H1 (cell line): ENCODE measurements at places on chromosomes 2 and 18. TPM values are rescaled to one million over a fixed set of nuclear protein-coding genes. Genes with fewer than 3 reads are reported as not detected.

IL36G gene
- total RNA-seq = not detected in 2 replicates

NRP2 gene
- total RNA-seq = 36.9 and 37.8 TPM in 2 replicates

DNA sequence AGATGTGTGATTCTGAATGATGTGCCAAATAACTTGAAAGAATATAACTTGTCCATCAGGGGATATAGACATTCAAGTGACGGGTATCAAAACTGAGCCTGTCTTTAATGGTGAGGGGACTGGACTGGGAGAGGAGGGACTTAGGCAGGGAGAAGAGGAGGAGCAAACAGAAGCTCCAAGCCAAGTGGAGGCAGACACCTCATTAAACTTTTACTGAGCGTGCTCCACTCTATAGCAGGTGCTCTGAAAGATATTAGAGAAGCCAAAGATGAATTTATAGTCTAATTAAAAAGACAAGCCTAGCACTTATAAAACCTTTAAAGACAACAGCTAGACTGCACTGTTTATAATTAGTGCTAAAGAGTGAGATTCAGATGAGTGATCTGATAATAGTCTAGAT lies 47.7 kb upstream of the SMAD2 start:
- H3K4me1 ChIP-seq = peaks cover 14% of the 10 kb centered on the region
- no peaks in the 10 kb centered on the region for H3K27me3 ChIP-seq
- H3K36me3 ChIP-seq = no peaks in the 10 kb centered on the region
- no peak overlapping the region for H3K27ac ChIP-seq
- DNase-seq = no peak
- no peak overlapping the region for H3K4me3 ChIP-seq

DNA sequence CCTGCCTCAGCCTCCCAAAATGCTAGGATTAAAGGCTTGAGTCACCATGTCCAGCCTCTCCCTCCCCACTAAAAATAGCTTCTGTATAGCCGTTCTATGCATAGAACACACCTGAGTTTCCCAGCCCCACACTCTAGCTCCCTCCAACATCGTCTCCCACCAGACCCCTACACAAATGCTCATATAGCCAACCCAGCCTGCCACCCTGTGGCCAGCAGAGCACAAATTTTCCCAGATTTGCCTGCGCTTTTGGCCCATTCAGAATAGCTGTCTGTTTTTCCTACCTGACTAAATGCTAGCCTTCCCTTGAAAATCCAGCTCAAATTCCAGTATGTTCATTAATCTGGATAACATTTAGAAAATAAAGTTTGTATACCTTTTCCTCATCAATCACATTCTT lies 22.8 kb downstream of the TRABD2A start:
- H3K36me3 ChIP-seq = no peaks in the 10 kb centered on the region
- no peak overlapping the region for H3K4me3 ChIP-seq
- DNase-seq = no peak
- H3K27me3 ChIP-seq = peaks cover 36% of the 10 kb centered on the region
- H3K4me1 ChIP-seq = peaks cover 14% of the 10 kb centered on the region

DNA sequence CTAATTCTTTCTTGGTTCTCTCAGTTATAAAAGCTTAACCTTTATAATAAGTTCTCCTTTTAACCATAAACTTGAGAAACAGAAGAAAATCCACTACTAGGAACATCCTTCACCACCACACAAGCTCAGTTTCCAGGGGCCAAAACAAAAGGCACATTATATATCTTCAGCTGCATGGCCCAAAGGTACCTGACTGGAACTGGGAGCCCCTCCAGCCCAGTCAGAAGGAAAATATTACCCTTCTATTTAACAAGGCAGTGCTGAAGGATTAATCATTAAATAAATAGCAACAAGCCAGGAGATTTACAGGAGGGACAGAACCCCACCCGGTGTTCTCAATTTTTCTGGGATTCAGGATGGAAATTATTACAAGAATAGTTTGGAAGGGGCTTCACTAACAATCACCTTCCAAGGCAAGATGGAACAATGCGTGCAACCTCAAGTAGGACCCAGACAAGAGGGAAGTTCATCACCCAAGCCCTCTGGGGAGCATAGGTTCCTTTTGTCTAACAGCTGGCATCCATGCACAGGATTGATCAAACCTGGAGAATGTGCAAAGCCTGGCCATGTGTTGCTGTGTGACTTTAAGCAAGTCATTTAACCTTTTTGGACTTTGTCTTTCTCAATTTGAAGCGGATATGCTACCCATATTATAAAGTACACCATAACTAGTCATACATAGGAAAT lies 159.6 kb upstream of the SETBP1 start:
- H3K4me3 ChIP-seq = no peak overlapping the region
- no peaks in the 10 kb centered on the region for H3K27me3 ChIP-seq
- DNase-seq = no peak
- no peaks in the 10 kb centered on the region for H3K4me1 ChIP-seq
